ENCODE measurements at places on chromosomes 6 and 20.

GRCh38 chr6:136289327-136289578 lies 393 bp downstream of the BCLAF1 start:
- peak; percentile 92 for DNase-seq

- no peak for DNase-seq
Measured at GRCh38 chr6:72561629-72562028, 60.2 kb upstream of the KCNQ5 start.

- DNase-seq, result no peak
Measured at GRCh38 chr6:37517411-37517812, 17.7 kb upstream of the CCDC167 start.

GRCh38 chr20:13684566-13685222 lies 46.0 kb upstream of the TASP1 start:
- DNase-seq, result no peak

DNA sequence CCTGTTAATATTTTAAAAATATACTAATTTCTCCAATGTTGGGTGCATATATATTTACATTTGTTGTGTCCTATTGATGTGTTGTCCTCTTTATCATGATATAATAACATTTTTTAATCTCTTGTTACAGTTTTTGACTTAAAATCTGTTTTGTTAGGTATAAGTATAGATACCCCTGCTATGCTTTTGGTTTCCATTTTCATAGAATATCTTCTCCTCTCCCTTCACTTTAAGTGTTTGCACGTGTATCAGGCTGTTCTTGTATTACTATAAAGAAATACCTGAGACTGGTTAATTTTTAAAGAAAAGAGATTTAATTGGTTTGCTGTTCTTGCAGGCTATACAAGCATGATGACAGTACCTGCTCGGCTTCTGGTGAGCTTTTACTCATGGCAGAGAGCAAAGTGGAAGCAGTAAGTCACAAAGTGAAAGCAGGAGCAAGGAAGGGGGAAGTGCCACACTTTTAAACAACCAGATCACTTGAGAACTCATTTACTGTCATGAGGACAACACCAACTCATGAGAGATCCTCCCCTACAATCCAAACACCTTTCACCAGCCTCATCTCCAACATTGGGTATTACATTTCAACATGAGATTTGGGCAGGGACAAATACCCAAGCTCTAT lies 340.5 kb upstream of the SYNCRIP start:
- no peak for DNase-seq

DNA sequence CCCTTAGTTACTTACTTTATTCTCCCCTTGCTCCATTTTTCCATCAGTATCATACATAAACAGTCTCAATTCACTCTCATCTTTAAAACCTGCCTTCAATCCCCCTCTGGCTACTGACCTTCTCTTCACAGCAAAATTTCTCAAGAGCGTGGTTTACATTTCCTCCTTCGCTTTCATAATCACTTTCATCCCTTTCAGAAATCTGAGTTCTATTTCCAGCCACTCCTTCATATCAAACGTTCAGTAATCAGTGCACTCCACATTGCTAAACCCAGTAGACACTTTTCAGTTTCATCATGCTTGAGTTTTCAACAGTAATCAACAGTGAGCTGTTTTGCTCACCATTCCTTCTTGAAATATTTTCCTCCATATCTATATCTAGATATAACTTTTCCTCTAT lies 176.7 kb upstream of the HSF2 start:
- DNase-seq, result no peak

- peak; percentile 88 for DNase-seq
Measured at GRCh38 chr6:85015396-85015990, 251.1 kb upstream of the TBX18 start.

- DNase-seq, result no peak
Measured at GRCh38 chr6:139828751-139829519, 454.5 kb upstream of the CITED2 start.

DNA sequence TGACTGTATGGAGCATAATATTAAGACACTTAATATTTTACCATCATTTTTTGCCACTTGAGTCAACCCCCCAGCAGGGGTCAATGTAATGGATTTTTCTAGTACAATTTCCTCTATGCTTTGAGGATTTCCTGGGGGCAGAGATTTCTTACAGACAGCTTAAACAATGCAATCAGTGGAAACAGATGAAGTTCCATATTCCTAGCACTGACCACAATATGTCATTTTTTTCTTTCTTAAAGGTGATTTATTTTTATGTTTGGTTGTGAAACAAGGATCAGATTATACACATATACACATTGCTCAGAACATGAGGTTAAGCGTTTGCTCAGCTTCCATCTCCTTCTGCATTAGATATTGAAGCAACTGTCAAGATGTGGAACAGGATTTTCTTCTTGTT lies 82.0 kb upstream of the ID4 start:
- DNase-seq, result peak; percentile 13

DNA sequence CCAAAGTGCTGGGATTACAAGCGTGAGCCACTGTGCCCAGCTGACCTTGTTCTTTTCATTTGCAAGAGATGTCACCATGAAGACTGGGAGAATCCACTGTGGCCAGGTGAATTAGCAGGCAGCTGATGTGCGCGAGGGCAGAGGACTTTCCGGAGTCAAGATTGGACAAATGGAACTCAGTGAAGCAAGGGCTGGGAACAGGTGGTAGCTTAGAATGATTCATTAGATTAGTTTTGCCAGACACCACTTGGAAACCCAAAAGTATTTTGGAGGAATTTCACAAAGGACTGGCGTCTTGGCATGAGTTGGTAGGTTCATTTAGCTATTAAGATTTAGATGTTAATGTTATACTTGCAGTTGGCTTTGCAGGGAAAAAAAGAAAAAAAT lies 4.7 kb upstream of the AKAP7 start:
- no peak for DNase-seq

- DNase-seq, result no peak
Measured at GRCh38 chr20:3901706-3902440, 12.7 kb downstream of the PANK2 start.

DNA sequence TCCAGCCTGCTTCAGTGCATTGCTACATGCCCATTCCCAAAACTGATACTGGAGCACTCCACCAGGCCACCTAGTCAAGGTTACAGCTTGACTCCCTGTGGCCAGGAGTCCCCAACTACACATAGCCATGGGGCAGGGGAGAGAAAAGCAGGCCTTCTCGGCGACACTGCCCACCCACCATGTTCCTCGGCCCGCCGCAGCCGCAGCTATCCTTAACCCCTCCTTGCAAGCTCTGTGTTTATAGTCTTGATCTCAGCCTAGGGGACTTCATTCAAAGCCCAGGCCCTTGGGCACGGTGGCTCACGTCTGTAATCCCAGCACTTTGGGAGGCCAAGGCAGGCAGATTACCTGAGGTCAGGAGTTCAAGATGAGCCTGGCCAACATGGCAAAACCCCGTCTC lies 39.2 kb upstream of the FAM50B start:
- no peak for DNase-seq

GRCh38 chr20:33348136-33348937 lies 53.0 kb downstream of the CDK5RAP1 start:
- no peak for DNase-seq

DNA sequence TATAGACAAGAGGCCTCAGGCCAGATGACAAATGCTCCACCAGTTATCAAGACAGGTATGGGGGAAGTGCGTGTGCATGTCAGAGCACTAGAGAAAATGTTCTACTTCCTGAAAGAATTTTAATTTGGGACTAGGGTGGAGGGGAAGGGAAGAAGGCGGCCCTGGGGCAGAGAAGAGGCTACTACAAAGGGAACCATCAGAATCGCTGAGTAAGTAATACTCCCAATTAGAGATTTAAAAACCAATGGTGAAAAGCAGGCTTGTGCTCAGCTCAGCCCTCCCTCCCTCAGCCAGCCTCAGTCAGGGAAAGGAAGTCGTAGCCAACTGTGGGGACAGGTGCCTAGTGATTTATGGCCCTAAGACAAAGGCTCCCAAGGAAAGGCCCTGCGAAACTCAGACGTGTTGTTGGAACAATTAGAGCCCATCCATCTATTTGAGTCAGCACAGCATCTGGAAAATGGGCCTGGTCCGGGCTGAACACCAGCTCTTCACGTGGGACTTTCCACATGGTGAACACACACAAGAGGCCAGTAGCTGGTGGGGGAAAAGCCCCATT lies 15.0 kb upstream of the MAFB start:
- DNase-seq, result no peak

DNA sequence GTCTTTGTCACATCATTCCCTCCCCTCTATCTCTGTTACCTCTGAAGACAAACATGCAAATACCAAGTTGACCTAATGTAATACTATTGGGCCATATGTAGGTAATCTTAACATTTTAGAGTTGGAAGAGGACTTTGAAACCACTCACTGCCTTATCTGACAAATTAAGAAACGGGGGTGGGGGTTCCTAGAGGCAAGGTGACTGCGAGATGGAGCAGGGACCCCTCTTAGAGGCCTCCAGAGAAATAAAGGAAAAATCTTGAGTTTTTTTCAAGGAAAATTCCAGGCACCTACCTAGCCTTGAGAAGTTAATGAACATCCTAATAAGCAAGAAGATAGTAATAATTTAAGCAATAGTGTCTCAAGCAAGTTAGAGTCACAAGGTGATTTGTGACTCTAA lies 270.8 kb downstream of the CD83 start:
- no peak for DNase-seq

GRCh38 chr20:10626896-10627295 lies 46.9 kb downstream of the JAG1 start:
- DNase-seq, result peak; percentile 82
